ENCODE measurements at places on chromosomes 7 and 10. TPM values are rescaled to one million over a fixed set of nuclear protein-coding genes. Genes with fewer than 3 reads are reported as not detected.

GRCh38 chr7:143229054-143229790 lies 7.4 kb downstream of the TAS2R40 start:
- DNase-seq = no peak

DNA sequence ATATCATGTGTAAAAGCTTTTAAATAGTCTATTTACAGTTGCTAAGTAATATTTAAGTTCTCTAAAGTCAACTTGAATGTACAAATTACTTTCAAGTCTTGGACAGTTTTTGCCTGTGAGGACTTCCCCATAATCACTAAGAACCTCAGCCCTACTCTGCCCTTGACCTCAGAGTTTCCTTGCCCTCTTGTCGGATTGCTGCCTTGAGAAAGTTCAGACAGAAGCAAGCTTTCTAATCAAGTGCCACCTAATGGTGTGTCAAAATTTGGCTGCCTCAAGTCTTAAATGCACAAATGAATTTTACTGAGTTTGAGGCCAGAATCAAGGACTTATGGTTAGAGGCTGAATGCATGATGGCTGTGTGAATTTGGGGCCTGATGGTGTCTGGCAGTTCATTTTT lies 88.3 kb upstream of the KAT6B start:
- no peak for DNase-seq

PLEKHS1 gene
- total RNA-seq = not detected

HECW1 gene
- total RNA-seq = 3.6 TPM

UCN3 gene
- total RNA-seq = not detected

DNA sequence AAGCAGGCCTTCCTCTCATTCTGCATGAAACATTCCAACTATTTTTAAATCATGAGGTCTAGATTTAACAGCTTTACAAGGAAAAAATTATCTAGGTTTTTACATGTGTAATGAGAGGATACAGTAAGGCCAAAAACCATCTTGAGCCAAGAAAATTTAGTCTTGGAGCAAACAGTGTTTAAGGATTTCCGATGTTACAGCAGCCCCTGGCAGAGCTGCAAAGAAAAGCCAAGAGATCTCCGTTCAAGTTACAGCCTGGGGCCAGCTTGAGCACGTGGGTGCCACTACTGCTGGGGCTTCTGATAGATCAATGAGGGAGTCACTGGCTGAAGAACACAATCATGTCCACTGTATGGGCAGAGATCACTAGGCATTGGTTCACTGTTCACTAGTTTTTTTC lies 156.2 kb downstream of the EVX1 start:
- no peak for DNase-seq

SKIDA1 gene
- 0.90 TPM for total RNA-seq

DNA sequence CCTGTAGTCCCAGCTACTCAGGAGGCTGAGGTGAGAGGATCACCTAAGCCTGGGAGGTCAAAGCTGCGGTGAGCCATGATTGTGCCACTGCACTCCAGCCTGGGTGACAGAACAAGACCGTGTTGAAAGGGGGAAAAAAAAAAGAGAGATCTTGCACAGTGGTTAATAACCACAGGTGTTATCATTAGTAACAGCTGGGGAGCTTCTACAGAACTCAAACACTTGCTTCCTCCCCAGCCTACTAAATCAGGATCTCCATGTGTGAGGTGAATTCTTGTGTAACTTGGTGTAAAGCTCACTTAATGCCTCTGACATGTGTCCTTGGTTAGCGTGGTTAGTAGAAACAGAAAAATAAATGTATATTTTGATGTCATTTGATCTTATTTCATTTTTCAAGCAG lies 43.9 kb upstream of the BMS1 start:
- DNase-seq = no peak

GRCh38 chr10:60387531-60387930 lies 2.1 kb downstream of the ANK3 start:
- no peak for DNase-seq

Data from fibroblast of the aortic adventitia (primary cell).